ENCODE measurements at places on chromosomes 7 and 10.

DNA sequence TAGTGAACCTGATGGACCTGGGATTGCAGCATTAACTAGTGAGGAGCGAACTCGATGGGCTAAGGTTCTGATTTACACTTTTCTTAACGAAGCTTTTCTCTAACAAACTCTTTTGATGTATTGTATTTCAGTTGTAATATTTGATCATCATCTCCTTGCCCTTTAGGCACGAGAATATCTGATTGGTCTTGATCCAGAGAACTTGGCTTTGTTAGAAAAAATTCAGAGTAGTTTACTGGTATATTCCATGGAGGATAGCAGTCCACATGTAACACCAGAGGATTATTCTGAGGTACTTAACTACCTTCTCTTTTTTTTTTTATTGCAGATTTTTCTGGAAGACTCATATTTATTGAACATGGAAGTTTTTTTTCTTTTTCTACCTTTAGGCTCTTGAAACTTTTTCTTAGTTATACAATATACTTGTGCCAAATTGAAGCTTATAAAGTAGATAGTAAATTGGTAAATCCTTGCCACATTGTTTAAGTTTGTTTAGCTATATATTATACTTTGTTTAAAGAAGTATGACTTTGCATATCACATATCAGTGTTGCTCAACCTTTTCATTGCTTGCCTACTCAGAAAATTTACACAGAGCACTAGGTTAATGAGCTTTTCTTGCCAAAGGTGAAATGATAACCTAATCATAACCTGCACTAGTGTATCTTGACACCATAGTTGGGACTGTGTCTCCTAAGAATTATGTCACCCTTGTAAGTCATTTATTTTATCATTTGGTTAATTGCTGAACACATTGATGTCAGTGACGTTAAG is 30.4 kb downstream of the CROT start:
- no peak for DNase-seq

DNA sequence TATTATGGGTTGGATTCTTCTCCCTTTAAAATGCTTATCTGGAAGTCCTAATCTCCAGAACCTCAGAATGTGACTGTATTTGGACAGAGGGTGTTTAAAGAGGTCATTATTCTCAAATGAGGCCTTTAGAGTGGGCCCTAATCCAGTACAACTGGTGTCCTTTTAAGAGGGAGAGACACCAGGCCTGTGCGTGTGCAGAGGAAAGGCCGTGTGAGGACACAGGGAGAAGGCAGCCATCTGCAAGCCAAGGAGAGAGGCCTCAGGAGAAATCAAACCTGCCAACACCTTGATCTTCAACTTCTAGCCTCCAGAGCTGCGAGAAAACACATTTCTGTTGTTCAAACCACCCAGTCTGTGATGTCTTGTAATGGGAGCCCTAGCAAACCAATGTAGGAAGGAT is 235.4 kb upstream of the MYO3A start:
- DNase-seq = no peak

- no peak for DNase-seq
Measured at GRCh38 chr7:34385384-34385783, 272.6 kb upstream of the NPSR1 start.

- DNase-seq = no peak
Measured at GRCh38 chr10:47165711-47166404, 134.1 kb upstream of the GDF10 start.

DNA sequence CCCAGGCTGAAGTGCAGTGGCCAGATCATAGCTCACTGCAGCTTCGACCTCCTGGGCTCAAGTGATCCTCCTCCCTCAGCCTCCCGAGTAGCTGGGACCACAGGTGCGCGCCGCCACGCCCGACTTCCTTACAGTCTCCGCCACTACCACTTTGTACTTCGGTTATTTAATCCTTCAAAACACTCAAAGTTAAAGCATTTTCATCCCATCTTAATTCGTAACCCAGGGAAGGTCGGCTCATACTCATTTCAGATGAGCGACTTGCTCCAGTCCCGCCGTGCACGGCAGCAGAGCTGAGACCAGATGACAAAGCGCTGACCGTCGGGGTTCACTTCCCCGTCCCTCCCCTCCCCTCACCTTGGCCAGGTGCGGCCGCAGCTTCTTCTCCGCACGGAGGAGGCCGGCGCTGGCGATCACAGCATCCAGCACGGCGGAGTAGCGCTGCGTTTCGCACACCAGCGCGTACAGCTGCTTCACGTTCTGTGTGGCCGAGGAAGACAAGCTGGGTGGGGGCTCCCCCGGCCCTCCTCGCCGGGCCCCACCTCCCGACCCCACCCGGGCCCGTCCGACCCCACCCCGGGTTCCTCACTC is 457 bp downstream of the NSUN5 start:
- no peak for DNase-seq

Measured in hematopoietic multipotent progenitor cell treated with erythropoietin and hydrocortisone succinate and interleukin-3 and kit ligand, for 8 days (in vitro differentiated cells).